Epithelial cell of alveolus of lung (primary cell): ENCODE measurements at places on chromosomes 6 and 20. TPM values are rescaled to one million over a fixed set of nuclear protein-coding genes. Genes with fewer than 3 reads are reported as not detected.

Gene CFB
- 5.2 and 10.7 TPM in 2 replicates for total RNA-seq

Gene TFAP2D
- total RNA-seq: not detected in 2 replicates

Gene MYLK2
- total RNA-seq: 0.26 and 0.72 TPM in 2 replicates

Gene LST1
- total RNA-seq: 0.08 TPM in 1 of 2 replicates, not detected in the other

Gene BPIFA1
- total RNA-seq: not detected in 2 replicates

Gene CRISP2
- not detected in 2 replicates for total RNA-seq

Gene PNRC1
- total RNA-seq: 60.4 and 184 TPM in 2 replicates

Gene PHACTR3
- total RNA-seq: 0.26 TPM in 1 of 2 replicates, not detected in the other

Gene COL9A1
- total RNA-seq: not detected in 2 replicates

Gene SIRPD
- total RNA-seq: not detected in 2 replicates

Gene NKAIN2
- under 0.01 TPM in 1 of 2 replicates, not detected in the other for total RNA-seq

Gene EFCAB8
- total RNA-seq: under 0.01 TPM in 1 of 2 replicates, not detected in the other

Gene ENPP5
- 0.56 and 1.0 TPM in 2 replicates for total RNA-seq

Gene CLIC5
- 0.08 TPM in 1 of 2 replicates, not detected in the other for total RNA-seq

Gene PTK6
- total RNA-seq: not detected in 2 replicates

Gene VGLL2
- not detected in 2 replicates for total RNA-seq

Gene SLC17A2
- not detected in 2 replicates for total RNA-seq

Gene ZC2HC1B
- not detected in 2 replicates for total RNA-seq

Gene DOP1A
- 5.4 and 16.3 TPM in 2 replicates for total RNA-seq

Gene GMPR
- 3.4 and 8.2 TPM in 2 replicates for total RNA-seq

Gene THEMIS
- total RNA-seq: 0.13 TPM in 1 of 2 replicates, not detected in the other

Gene MYCT1
- total RNA-seq: 0.48 and 1.4 TPM in 2 replicates

Gene SLC32A1
- not detected in 2 replicates for total RNA-seq

Gene GPLD1
- 0.26 TPM in 1 of 2 replicates, not detected in the other for total RNA-seq

Gene SASH1
- 15.4 and 17.0 TPM in 2 replicates for total RNA-seq

Gene C20orf96
- 2.7 and 12.9 TPM in 2 replicates for total RNA-seq

Gene FHL5
- 0.52 TPM in 1 of 2 replicates, not detected in the other for total RNA-seq

Gene SYCP2
- 0.08 and 0.52 TPM in 2 replicates for total RNA-seq

Gene FERMT1
- 0.88 and 13.2 TPM in 2 replicates for total RNA-seq

Gene DLL1
- total RNA-seq: 0.65 and 5.9 TPM in 2 replicates

Gene LTB
- 0.91 TPM in 1 of 2 replicates, not detected in the other for total RNA-seq

Gene CD24
- 6.5 and 32.8 TPM in 2 replicates for total RNA-seq

Gene PAX1
- total RNA-seq: not detected in 2 replicates

Gene FAXC
- total RNA-seq: 2.2 and 3.8 TPM in 2 replicates

Gene DNAH8
- total RNA-seq: not detected in 2 replicates

Gene NKX2-2
- total RNA-seq: not detected in 2 replicates

Gene PDE7B
- total RNA-seq: 5.0 and 34.0 TPM in 2 replicates

Gene PDYN
- total RNA-seq: not detected in 2 replicates

Gene HNF4A
- total RNA-seq: not detected in 2 replicates

Gene HLA-DRA
- not detected in 2 replicates for total RNA-seq

Gene F13A1
- 0.32 TPM in 1 of 2 replicates, not detected in the other for total RNA-seq
